ENCODE measurements at places on chromosomes 5 and 9.

- DNase-seq: no peak
These were observed 18.9 kb upstream of the NSMF start for GRCh38 chr9:137477778-137478612.

DNA sequence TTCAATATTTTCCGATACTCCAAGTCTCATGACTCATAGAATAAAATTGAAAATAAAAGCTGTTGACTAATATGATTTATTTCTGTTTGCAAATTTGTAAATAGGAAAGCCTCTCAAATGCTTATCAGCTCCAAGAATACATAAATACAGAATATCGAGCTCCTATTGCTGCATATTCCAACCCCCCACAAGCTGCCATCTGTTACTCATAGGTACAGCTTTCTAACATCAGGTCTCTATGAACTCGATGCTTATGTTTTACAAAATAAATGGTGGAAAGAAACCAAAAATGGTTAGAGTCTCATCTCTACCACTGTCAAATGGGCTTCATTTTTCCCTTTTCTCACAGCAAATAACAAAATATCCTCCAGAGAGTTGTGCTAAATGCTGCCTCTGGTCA is 631.6 kb upstream of the CDH18 start:
- no peak for DNase-seq

DNA sequence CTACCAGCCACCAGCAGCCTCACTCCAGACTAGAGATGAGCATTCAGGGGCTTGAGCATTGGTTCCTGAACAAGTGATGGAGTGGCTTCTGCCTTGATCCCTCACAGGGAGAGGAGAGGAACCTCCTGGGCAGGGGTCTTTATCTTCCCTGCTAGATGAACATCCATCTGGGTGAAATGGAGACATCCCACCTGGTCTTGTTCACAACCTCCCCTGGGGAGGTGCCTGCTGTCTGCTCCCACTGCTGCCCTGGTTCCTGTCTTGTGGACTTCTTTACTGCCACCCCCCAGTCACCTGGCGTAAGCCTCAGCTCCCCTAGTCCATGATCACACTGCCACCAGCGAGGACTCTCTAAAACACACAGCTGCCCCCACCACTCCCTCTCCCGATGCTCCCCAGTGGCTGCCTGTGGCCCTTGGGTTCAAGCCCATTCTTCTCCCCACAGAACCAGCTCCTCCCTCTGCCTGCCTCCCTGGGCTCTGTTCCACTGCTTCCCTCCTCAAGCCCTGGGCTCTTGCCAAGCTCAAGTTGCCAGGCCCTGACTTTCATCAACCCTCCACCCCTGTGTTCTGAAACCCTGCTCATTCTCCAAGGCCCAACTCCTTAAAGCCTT is 51.5 kb downstream of the COL15A1 start:
- DNase-seq: no peak

DNA sequence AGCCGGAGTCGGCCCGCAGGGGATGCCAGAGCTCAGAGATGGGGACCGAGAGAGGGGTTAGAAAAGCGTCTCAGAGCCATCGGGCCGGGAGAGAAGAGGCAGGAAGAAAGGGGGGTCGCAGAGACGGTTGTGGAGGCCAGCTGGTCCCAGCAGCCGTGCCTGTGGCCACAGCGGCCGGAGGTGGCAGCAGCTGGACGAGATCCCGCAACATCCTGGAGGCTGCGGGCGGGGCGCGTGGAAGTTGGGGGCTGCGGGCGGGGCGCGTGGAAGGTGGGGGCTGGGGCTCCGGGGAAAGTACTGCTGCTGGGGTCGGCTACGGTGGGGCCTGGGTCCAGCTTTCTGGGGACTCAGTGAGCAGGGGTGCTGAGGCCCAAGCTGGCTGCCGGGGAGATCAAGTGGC is 34.4 kb upstream of the EGFL7 start:
- no peak for DNase-seq

DNA sequence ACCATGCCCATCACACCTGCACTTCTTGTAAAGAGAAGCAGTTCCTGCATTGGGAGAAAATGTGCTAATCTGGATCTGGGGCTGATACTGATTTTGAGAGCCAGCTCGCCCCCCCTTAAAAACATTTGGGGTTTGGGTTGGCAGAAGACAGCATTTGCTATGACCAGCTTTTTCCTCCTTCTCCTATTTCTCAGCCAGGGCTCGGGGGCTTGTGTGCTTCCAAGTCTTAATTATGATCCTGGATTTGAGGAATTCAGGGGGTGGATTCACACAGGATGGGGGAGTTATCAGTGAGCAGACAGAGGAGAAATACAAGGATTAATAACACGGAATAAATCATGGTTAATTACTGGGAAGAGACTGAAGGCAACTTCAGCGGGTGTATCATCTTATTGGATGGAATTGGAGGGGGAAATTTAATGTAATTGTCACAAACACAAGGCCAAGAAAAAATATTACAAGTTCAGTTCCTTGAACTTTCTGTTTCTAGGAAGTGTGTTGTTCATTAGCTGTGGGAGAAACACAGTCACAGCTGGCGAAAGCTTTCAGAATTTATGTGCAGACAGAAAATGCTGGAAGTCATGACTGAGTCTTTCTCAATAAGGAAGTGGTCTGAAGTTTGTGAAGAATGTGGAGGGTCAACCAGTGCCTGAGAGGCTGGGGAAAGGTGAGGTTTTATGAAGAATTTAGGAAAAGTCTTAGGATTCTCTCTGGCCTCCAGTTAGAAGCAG is 15.3 kb downstream of the C9orf152 start:
- DNase-seq: no peak

DNA sequence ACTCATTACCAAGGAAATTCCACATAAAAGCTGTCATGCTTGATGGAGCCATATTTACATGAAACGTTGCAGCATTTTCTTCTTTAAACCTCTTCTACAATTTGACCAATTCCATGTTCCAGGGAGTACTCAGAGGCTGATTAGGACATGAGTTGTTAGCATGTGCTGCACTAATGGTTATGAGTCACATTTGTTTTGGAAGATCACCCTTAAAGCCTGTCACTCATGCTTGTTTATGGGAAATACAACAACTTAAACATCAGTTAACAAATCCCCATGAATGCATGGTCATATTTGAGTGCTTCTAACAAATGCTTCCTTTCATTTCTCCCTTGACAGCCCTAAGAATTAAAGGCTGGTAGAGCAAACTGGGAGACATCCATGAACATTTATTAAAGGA is 156.1 kb downstream of the GHR start:
- no peak for DNase-seq

DNA sequence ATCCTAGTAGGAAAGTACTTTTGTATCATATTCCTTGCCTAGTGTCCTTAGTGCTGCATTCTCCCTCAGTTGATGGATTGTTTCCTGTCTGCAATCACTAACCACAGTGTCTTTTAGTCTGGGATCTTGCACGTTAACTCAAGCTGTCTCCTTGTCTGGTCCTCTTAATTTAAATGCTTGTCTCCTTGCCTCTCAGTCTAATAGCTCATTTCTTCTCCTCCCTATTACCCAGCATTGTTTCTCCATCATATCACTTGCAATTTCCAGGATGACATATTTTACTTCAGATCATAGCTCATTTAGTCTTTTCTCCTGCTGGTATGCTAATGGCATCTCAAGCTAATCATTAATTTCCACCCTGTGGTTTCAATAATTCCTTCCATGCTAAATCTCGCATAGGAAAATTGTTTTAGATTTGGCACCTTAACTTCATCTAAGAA is 2052.0 kb upstream of the C9orf72 start:
- DNase-seq: no peak
